ENCODE measurements at places on chromosomes 3 and 15.

- no peak overlapping the region for H3K4me3 ChIP-seq
- no peaks in the 10 kb centered on the region for H3K27me3 ChIP-seq
- no peaks in the 10 kb centered on the region for H3K36me3 ChIP-seq
- peak overlapping the region; percentile 68 for H3K27ac ChIP-seq
- peak; percentile 55 for DNase-seq
Observed at GRCh38 chr3:172516318-172517214, 6.7 kb downstream of the TNFSF10 start.

GRCh38 chr3:180959691-180960090 is 29.8 kb downstream of the DNAJC19 start:
- H3K4me3 ChIP-seq, result no peak overlapping the region
- H3K27me3 ChIP-seq, result no peaks in the 10 kb centered on the region
- no peaks in the 10 kb centered on the region for H3K36me3 ChIP-seq
- no peak for DNase-seq

- H3K27me3 ChIP-seq, result no peaks in the 10 kb centered on the region
- no peaks in the 10 kb centered on the region for H3K36me3 ChIP-seq
- no peak for DNase-seq
- no peak overlapping the region for H3K27ac ChIP-seq
Observed at GRCh38 chr3:131775650-131776049, 259.2 kb downstream of the CPNE4 start.

DNA sequence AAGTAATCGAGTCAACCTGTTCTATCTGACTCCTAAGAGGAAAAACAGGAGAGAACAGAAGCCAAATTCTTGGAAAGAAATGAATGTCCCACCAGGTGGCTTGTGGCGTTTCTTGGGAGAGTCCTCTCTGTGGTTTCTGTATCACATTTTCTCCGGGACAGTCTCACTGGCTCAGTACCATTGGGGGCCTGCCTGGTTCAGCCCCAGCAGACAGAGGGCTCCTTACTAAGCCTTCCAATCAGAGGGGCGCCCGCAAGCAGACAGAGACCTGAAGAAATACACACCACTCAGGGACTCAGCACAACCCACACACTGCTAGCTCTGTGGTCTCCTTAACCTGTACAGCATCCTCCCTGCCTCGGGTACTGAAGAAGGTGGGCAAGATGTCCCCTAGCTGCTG is 302.1 kb downstream of the TLE3 start:
- peak overlapping the region; percentile 28 for H3K27ac ChIP-seq
- H3K4me3 ChIP-seq, result no peak overlapping the region

- no peaks in the 10 kb centered on the region for H3K36me3 ChIP-seq
- no peak overlapping the region for H3K27ac ChIP-seq
- H3K4me3 ChIP-seq, result no peak overlapping the region
- no peak for DNase-seq
Observed at GRCh38 chr15:36221992-36222391, 357.4 kb upstream of the CDIN1 start.

- no peak for DNase-seq
- no peaks in the 10 kb centered on the region for H3K27me3 ChIP-seq
Observed at GRCh38 chr3:129486664-129487035, 41.8 kb upstream of the RHO start.

DNA sequence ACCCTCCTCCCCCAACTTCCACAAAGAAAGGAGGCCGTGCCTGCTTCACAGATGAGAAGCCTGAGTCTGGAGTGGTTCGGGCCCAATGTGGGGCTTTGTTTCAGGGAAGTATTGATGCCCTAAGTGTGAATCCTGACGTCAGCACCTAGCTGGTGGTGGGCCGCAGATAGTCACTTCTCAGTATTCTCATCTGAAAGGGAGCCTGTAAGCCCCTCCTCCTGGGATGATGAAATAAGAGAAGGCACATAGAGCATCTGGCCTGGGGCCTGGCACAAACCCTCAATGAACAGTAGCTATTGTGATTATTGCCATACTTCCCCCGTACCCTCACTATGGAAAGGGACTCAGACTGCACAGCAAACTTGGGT is 24.8 kb downstream of the LINGO1 start:
- no peaks in the 10 kb centered on the region for H3K27me3 ChIP-seq
- no peak for DNase-seq
- peak overlapping the region; percentile 45 for H3K27ac ChIP-seq
- no peaks in the 10 kb centered on the region for H3K36me3 ChIP-seq
- no peaks in the 10 kb centered on the region for H3K4me1 ChIP-seq
- H3K4me3 ChIP-seq, result no peak overlapping the region

Data from uterus (tissue), 4 donors.